NCI-H446 (cell line): ENCODE measurements at places on chromosomes 7 and 10.

DNA sequence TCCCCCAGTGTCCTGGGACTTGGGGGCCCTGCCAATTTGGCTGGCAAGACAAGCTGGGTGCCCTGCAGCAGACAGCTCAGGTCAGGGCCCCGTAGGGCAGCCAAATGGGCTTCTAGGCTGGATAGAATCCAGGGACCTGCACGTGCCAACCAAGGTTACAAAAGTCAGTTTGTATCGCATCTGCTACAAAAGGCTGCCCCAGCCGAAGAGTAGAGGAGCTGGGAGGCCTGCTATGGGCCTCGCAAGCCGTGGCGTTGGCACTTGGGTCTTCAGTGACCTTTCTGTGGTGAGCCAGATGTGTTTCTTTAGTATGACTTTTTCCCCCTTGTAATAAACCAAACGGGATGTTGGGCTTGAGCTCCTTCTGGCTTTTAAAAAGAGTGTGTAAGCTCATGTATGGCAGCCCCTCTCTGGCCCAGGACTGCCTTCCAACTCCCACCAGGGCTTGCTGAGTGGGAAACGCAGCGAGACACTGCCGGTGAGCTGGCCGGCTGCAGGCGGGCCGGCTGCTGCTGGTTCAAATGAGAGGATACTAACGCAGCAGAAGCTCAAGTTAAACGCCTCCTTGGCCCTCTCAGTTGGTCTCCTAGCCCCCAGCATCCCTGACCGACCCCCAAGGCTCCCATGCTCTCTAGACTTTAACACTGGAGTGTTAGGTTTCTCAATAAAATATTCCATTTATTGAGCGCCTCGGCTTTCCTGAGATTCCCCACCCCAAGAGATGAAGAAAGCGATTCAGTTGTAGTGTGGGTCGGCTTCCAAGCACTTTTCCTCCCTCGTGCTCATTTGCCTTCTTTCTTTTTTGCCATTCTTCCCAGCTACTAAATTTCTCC, 3.1 kb upstream of the HOXA10 start:
- DNase-seq: peak; percentile 30

GRCh38 chr10:96130326-96130995, 364 bp downstream of the ZNF518A start:
- DNase-seq: peak; percentile 78

- DNase-seq: no peak
These were observed 433.9 kb upstream of the ZMIZ1 start for GRCh38 chr10:78634835-78635234.

DNA sequence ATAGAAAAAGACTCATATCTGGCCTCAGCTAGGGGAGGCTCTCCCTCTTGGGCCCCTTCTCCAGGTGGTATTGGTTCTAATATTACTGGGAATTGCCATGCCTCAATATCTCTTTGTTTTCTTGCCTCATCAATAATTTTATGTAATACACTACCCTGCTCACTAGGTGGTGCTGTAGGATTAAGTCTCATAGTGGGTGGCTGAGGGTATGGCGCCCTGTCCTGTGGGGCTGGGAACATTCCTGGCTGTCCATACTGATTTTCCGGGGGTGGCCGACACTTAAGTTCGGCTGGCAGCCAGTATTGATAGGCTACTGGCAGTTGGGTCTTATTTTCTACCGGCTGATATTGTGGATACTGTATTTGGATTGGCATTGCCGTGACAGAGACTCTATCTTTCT, 9.0 kb upstream of the TAS2R3 start:
- DNase-seq: peak; percentile 3

GRCh38 chr10:120513307-120513796, 56.3 kb downstream of the PLPP4 start:
- DNase-seq: no peak

GRCh38 chr10:61175316-61175715, 231.3 kb upstream of the RHOBTB1 start:
- DNase-seq: no peak

DNA sequence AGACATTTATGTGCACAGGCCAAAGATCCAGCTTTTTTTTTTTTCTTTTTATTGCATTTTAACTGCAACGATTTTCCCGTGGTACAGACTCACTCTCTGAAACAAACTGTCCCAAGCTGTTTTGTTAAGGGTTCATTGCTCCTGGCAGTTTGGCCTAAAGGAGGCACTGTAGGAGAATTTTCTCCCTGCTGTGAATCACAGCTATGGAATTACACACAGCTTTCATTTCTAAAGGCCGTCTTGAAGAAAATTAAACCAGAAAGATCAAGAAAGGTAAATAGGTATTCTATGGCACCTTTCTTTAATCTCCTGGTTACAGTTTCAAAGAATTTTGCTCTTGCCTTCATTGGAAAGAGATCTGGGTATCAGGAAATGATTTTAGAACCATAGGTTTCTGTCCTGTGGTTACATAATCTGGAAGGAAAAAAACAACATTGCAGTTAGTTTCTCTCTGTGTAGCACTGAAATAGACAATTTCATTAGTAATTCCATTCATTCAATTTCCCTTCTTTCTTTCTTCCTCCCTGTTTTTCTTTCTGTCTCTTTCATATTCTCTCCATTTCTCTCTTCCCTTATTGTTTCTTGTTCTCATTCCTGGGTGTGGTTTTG, 51.2 kb downstream of the PDK4 start:
- DNase-seq: no peak

- DNase-seq: no peak
These were observed 318.7 kb downstream of the BBS9 start for GRCh38 chr7:33448035-33448434.

- DNase-seq: no peak
These were observed 2.5 kb upstream of the EMX2 start for GRCh38 chr10:117539903-117540639.

- DNase-seq: no peak
These were observed 287.4 kb downstream of the C7orf25 start for GRCh38 chr7:42624471-42624870.

GRCh38 chr10:124259139-124259825, 159.4 kb downstream of the OAT start:
- no peak for DNase-seq

DNA sequence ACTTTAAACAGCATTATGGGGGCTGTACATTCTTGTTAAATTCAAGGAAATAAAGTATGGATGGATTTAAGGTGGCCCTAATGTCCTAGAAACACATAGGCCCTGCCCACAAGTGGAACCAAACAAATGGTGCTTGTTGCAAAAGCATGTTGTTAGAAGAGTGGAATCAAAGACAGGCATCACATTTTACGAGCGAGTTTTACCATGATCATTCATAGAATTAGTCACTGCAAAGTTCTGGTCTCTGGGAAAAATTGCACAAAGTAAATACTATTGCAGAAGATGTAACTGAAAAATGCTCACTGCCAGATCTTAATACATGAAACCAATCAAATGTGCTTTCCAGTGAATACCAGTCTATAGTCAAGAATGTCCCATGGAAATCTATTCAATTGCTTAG, 677.1 kb downstream of the PARD3 start:
- no peak for DNase-seq

DNA sequence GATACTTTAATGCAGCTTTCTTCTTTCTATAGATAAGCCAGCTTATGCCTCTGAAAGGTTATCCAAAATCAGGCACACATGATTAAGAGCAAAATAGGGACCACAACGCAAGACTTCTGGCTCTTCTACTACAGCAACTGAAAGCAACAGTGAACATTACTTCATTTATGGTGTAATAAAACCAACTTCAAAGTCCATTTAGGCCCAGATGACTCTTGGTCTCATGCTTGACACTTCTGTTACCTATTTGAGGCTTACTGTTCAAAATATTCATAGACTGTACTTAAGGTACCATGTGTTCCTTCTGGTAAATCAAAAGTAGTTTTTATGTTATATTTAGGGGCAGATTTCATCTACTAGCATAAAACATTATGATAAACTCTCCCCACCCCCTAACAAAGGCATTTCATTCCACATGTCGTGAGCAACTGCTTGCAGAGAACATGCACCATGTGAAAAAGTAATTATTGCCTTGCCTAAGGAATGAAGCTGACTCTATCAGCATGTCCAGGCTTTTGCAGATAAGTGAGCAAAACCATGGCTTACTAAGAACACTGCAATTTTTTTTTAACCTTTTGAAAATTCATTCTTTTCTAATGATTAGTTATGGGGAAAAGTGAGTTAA, 154.9 kb upstream of the ITGB1 start:
- DNase-seq: no peak

- no peak for DNase-seq
These were observed 28.9 kb upstream of the NPY start for GRCh38 chr7:24255139-24255538.

DNA sequence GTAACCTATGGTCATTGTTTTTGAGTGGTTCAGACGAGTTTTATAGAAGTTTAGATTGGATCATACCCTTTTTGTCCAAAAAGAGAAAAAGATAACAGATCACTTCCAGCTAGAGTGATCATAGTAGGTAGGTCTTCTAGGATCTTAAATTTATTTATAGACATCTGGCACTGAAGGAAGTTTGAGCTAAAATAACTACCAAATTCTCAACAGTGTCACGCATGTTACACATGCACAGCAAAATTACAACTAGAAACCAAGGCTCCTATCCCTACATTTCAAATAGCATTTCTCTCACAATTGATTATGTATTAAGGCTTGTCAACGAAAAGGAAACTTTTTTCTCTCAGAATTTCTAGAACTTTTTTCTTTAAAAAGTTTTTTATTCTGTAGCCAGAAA, 2.3 kb downstream of the CALU start:
- no peak for DNase-seq

GRCh38 chr7:44279286-44279685, 46.1 kb downstream of the CAMK2B start:
- DNase-seq: no peak
